NCI-H526 treated with DMSO at 0.1 percent for 48 hours (cell line): ENCODE measurements at places on chromosomes 5 and 9.

GRCh38 chr9:133873461-133873891, 118.6 kb downstream of the VAV2 start:
- no peak for DNase-seq

GRCh38 chr5:505951-506525, 18.2 kb downstream of the SLC9A3 start:
- peak; percentile 25 for DNase-seq

- DNase-seq, result no peak
Observed at GRCh38 chr5:31413030-31413812, 118.7 kb downstream of the DROSHA start.

- no peak for DNase-seq
Observed at GRCh38 chr9:93587651-93588347, 11.4 kb downstream of the PHF2 start.

- peak; percentile 41 for DNase-seq
Observed at GRCh38 chr5:80082731-80083100, 47.6 kb downstream of the THBS4 start.

DNA sequence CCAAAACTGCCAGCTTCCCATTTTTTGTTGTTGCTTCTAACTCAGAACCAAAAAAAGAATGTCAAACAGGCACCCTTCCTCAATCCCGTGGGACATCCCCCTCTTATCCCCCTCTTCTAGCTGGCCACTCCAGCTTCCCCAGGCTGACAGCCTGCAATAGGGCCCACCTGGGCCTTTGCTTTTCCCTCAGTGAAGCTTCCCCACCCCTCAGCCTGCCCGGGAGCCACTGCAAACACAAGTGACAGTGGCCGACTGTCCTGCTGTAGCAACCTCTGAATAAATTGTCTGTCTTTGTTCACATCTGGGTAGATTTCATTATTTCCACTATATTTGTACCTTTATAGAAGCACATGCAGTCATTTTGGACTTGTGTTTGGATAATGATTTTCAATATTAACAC, 245.3 kb downstream of the GADD45G start:
- DNase-seq, result no peak
